H1 (cell line): ENCODE measurements at places on chromosomes 11 and 22. TPM values are rescaled to one million over a fixed set of nuclear protein-coding genes. Genes with fewer than 3 reads are reported as not detected.

DNA sequence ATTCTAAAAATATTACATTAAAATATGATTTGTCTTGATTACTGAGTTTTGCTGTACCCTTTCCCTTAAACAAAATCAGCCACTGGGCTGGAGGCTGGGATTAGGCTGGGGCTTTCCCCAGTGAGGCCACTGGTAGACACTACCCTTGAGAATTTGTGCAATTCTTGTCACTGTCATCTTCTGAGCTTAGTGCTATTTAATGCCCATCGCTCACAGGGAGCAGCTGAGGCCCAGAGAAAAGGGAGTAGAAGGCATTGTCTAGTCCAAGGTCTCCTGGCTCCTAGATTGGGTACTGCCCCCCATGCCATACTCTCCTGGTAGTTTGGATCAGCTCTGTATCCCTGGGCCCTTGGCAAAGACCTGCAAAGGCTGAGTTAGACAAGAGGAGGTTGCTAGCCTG is 6.7 kb downstream of the CHRM1 start:
- no peak for DNase-seq

GRCh38 chr11:9951807-9952206 is 287.9 kb downstream of the SWAP70 start:
- no peak for DNase-seq

Gene OR5A1
- not detected in 2 replicates for total RNA-seq

- no peak for DNase-seq
Observed at GRCh38 chr22:38135133-38135706, 24.7 kb upstream of the BAIAP2L2 start.

Gene MMP12
- not detected in 2 replicates for total RNA-seq
